Stimulated activated CD8-positive, alpha-beta memory T cell treated with anti-CD3 and anti-CD28 coated beads, Interleukin-4, amount 100 ng/mL, for 24 hours (primary cell): ENCODE measurements at places on chromosomes 12 and 14.
A peak's percentile ranks its signal among the peaks of the same experiment; 100 is the strongest.

DNA sequence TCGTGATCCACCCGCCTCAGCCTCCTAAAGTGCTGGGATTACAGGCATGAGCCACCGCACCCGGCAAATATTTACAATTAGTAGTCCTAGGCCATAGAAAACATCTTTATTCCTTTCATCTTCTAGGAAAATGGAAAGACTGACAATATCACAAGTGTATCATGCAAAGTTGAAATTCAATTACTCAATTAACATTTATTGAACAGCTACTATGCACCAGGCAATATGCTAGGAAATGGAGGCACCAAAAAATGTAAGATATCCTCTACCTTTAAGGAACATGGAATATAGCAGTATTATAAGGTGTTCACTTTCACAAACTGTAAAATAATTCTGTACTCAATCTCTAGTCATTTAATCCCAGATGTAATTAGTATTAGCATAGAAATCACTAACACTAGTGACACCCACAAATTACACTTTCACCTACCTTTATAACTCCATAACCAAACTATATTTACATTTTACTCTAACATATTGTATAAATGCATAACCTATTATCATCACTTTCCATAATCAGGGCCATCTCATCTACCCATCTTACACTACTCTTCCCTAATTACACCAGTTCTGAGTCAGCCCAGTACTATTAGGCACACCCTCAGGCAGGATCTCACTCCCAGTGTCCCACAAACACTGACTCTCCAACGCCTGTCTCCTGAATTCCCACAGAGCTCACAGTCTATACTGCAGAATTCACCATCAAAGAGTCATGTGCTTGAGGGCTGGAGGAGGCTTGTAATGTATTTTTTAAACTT lies 10.4 kb downstream of the CORO1C start:
- no peak for DNase-seq

DNA sequence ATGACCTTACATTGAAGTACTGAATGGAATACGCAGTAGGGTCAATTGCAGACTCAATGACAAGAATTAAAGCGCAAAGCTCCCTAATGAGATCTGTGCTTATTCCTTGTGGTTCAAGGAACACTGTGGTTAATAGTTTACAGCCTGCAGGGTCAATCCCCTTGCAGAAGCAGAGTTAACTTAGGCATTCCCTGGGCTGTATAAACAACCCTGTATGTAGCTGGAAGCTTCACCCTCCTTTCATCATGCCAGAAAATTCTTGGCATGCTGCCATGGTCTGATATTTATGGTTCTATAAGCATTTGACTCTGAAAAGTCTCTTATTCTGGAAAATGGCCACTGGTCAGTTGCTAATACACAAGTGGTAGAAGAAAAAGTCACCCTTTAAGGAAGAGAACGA lies 227.7 kb downstream of the NOVA1 start:
- no peak for DNase-seq

- DNase-seq, result peak; percentile 0
Observed at GRCh38 chr12:72346363-72346944, 74.3 kb downstream of the TRHDE start.

GRCh38 chr14:55756557-55756956 lies 176.6 kb downstream of the KTN1 start:
- no peak for DNase-seq

DNA sequence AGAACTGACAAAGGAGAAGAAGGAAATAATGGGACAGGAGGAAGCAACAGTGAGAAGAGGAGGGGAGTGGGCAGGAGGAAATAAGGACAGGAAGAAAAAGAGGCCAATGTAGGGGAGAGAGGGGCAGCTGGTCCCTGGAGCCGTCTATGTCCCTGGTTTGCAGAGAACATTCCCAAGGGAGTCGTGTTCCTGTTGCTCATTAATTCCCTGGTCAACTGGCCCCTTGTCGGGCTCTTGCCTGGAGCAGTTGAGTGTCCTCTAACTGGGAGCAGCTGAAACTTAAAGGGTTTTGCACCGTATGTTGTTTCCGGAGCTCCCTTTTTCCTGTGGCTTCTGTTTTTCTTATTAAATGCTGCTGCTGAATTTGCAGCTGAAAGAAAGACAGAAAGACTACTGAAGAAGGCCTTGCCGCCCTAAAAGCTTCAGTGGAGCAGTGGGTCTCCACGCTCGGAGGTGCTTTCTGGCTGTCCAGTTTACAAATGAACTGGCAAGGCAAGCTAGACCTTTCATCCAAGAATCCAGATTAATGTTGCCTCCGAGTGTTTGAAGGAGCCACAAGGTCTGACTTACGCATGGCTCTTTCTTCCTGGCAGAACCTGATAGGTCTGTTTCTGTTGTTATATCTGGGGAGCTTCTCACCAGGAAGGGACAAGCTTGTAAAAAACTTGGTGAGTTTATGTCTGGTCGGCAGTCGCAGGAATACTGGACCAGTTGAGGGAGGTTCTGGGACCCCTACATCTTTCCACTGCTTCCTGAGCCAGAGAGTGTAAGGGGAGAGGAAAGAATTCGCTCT lies 146.2 kb upstream of the RFLNA start:
- DNase-seq, result no peak

DNA sequence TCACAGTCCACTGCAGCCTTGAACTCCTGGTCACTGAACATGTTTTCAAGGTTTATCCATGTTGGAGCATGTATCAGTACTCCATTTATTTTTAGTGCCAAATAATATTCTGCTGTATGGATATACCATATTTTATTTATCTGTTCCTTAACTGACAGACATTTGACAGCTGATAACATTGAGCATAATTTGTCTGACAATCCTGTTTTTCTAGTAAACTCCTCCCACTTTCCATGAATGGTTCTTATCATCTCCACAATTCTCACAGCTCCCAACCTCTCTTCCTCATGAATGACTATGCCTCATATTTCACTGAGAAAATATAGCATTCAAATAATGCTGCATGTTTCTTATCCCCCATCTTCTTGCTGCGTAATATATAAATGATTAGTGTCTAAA lies 33.3 kb downstream of the COCH start:
- DNase-seq, result no peak

- DNase-seq, result no peak
Observed at GRCh38 chr14:70268760-70269159, 80.0 kb upstream of the SLC8A3 start.

DNA sequence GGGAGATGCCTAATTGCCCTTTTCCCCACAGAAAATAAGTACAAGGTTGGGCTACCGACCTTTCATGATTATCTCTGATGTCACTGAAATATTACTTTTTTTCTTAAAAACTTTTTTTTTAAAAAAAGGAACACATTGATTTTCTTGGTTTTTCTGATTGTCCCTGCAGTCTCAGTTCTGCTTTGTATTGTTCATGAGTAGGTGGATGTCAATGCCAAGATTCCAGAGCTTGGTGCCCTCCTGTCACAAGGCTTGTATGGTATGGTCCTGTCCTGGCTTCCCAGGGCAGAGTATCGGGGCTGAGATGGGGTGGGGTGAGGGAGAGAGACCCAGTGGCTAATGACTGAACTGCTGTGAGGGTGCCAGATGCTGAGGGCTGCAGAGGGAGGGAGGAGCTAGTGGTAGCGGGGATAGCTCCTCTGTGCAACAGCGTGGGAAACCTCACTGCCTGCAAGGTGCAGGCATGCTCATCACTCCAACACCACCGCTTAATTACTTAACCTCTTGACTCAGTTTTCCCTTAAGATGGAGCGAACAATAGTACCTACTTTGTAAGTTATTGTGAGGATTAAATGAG lies 4.4 kb upstream of the CTDSP2 start:
- DNase-seq, result no peak
